Right forelimb (tissue), 1 donor: ENCODE measurements at places on chromosomes 16 and 17.

DNA sequence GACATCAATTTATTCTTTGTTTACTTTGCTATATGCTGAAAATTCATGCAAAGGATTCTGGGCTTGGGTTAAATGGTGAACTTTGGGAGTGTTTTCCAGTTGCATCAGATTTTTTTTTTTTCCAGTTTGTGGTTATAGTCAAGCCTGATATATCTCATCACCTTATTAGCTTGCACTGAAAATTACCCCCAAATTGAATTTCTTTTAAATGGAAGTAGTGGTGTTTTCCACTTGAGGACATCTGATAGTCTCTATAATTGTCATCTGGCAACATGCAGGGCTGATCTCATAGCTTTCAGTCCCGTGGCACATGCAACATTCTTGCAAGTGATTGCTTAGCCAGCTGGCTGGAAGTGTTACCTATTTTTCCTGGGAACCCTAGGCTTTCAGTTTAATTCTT is 4.7 kb upstream of the KRTAP3-1 start:
- no peak for DNase-seq

GRCh38 chr16:50528820-50529219 is 19.4 kb upstream of the NKD1 start:
- no peak for DNase-seq

- DNase-seq: no peak
Observed at GRCh38 chr16:57999971-58000705, at the start of gene ZNF319. Gene ZNF319 (minus strand): TSS chr16:58000672. CDS start chr16:57998265, 2,407 bp downstream.

DNA sequence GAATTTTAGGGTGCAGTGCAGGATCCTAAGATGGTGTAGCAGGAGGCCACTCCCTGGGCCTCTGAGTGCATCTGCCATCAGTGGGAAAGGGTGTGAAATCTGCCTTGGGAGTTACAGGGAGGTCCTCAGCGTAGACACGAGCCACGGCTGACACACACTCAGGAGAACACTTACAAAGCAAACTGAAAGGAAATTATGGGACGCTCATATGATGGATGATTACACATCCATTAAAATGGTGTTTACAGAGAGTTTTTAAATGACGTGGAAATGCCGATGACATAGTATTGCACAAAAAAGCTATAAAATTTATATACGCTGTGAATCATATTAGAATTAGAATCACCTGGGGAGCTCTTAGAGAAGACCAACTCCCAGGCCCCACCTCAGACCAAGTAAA is 175.2 kb downstream of the CCDC182 start:
- no peak for DNase-seq

GRCh38 chr17:46143827-46144236 is 49.4 kb downstream of the KANSL1 start:
- DNase-seq: no peak

DNA sequence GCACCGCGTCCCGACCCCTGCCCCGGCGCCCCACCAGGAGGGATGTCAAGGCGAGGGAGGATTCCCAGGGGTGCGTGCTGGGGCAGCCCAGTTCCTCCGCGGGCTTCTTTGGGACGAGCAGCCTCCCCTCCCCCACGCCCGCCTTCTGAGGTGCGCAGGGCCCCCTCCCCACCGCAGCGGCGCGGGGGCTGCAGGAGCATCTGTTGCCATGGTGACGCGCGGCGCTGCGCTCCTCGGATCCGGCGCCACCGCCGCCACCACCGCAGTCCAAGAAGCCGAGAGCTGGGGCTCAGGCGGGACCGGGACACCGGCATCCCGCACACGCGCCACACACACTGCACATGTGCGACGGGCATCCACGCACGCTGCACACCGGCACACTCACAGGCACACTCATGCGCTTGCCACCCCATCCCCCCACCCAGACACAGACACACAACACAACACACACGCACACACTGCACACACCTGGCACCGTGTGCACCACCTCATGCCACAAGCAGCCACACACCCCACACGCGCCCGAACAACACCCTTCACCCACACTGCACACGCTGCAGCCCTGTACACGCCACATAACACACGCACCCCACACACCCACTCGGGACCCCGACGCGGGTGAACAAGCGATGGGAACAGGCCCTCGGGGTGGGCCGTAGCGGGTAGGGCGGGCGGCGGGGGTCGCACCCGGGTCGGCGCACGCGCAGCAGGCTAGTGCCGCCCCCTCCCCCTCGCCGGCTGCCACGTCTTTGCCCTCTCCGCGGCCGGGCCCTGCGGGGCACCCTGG is 17.0 kb downstream of the ENPP7 start:
- no peak for DNase-seq

GRCh38 chr17:45976755-45977505 is 22.1 kb upstream of the STH start:
- DNase-seq: no peak

GRCh38 chr16:561957-562938 is 2.1 kb downstream of the PRR35 start:
- DNase-seq: no peak

DNA sequence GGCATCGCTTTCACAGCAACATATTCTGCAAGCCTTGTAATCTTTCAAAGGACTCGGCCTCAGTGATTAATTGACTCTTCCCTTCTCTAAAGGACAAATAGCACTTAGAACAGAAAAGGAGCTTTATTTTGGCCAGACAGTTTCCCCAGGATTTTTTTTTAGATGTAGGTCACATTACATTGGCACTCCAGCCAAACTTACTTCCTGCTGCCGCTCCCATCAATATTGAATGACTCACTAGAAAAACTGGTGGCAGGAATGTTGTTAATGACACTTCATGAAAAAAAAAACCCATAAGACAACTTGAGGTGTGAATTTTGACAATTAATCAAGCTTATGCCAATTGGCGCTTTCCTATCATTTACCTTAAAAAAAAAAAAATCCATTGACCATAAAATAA is 432.6 kb downstream of the TOX3 start:
- no peak for DNase-seq

- DNase-seq: no peak
Observed at GRCh38 chr17:67549820-67550219, 167.9 kb upstream of the NOL11 start.

DNA sequence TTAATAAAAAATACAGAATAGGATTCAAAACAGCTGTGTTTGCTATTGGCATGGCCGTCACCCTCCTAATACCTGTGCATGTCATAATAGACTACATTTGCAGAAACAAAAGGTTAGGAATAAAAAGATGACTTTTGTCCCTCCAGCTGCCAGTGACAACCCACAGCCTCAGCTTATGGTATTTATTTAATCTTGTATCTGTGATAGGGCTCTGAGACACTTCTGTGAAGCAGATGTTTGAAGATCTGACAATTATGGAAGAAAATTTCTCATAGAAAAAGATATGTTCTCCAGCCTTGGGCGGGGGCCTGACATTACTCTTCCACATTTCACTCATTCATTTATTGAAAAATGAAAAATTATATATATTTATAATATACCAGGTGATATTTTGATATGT is 62.2 kb downstream of the PITPNC1 start:
- DNase-seq: no peak

DNA sequence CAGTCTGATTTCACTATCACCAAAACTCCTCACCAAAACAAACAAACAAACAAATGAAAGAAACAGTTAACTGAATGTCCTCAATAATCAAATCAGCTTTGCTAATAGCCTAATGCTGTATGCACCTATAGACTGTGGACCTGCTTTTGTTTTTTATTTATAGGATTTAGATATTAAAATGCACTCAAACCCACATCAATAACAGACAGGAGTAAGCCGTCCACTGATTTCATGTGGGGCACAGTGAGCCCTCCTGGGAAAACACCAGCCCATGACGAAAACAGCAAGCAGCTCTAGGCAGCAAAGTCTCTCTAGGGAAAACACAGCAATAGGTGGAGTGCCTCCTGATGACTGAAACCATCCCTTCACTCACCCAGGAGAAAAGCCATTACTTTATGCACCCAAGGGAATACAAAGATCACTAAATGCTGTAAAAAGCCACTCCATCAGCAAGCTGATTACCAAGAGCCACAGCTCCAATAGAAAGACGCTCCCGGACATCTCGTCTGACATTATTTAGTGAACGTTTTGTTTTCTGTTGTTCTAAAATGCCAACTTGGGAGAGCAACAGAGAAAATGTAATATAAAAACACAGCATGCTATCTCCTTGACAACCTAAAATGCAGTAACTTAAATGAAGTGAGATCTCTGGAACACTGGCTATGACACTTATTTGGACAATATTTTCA is 47.8 kb downstream of the ANKFY1 start:
- DNase-seq: no peak

- DNase-seq: peak; percentile 76
Observed at GRCh38 chr16:31476303-31477219, 4.6 kb downstream of the TGFB1I1 start.

DNA sequence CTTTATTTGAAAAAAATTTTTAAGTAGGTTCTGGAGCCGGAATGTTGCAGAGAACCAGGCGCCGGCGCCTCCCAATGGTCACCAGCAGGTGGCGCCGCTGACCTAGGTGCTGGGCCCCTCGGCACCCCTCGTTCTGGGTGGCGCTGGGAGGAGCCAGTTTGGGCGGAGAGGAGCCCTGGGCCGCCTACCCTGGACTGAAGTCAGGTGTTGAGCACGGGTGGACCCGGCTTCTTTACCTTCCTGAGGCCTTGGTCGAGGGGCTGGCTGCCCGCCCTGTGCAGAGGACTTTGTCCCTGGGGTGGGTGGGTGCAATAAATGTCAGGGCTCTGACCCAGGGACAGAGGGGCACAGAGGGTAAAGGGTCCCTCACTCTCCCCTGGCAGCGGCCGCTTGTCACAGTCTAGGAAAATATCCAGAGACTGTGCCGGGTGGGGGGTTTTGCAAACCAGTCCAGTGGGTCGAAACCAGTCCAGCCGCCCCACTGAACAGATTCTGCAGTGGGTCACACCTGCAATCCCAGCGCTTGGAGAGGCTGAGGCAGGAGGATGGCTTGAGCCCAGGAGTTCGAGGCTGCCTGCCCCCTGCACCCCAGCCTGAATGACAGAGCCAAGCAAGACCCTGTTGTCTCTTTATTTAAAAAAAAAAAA is 30.1 kb upstream of the TNFRSF13B start:
- DNase-seq: peak; percentile 83

DNA sequence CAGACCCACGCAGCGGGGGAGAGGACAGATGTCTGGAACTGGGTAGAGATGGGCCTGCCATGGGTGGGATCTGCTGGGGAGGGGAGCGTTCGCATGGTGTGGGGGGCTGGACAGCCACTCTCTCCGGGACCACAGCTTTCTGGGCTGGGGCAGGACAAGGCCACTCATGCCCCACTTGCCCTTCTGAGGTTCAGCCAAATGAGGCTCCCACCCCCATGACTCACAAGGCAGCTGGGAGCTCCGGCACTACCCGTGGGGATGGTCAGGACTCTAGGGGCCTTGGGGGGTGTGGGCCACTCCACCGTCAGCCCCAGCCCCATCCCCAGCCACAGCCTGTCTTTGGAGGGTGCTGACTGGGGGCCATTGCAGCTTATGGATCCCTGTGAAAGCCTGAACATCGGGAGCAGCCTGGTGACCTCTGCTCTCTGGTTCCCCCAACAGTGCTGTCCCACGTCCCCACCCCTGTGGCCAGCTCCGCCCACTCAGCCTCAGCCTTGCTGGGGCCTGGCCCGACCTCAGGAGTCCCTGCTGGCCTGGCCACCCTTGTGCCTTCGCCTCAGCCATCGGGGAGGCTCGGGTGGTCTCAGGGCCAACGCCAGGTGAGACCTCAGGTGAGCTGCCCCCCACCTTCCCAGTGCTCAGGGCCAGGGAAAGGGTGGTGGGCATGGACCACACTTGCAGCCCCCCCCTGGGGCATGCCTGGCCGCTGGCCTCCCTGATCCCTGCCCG is 4.7 kb upstream of the CDH15 start:
- DNase-seq: no peak

DNA sequence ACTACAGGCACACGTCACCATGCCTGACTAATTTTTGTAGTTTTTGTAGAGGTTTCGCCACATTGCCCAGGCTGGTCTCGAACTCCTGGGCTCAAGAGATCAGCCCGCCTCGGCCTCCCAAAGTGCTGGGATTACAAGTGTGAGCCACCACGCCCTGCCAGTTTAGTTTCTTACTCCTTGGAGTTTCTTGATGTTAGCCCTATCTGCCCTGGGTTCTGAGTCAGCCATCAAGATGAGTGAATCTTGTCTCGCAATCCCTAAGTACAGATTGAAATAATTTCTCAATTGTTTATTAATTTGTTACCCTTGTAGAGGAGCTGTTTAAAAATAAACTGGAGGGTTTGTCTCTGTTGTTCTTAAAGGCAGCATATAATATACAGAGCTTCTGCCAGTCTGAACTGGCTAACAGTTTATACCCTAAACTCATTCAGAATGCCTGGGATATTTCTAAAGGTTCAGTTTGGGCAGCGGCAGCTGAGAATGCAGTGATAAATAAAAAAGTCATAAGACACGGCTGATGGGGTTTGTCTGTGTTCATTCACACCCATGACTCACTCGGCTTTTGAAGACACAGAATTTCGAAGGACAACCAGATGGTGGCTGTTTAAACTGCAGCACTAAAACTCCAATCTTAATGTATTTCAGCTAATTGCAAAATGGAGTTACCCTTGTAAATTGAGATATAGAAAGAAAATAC is 39.6 kb downstream of the GPRC5B start:
- DNase-seq: no peak

GRCh38 chr16:50808929-50809538 is 67.1 kb downstream of the CYLD start:
- no peak for DNase-seq

DNA sequence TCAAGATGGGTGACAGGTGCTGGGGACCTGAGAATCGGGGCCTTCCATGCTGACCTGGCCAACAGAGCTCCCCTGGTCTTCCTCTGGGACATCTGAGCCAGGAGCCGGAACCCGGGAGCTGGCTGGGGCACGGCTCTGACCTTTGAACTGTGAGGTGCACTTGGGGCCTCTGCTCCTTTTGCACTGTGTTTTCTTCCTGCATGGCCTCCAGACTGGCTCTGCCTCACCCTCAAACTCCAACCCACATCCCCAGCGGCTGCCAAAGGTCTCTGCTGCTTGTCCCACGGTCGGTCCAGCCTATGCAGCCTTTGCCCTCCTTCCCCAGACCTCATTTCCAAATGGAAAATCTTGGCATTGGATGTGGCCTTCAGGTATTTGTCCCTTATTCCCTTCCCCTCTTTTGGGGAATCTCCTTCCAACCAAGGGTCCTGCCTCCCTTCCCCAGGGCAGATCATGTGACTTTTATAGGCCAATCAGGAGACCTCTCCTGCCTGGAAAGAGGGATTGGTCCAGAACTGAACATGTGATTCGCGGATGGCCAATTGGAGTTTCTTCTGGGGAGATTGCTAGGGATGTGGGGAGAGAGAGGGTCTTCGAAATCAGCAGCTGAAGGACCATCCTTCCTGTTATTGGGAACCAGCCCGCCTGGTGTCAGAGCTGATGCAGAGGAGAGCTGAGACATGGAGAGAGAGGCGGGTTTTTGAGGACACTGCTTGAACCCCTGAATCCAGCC is 117.9 kb downstream of the CYLD start:
- DNase-seq: no peak

- DNase-seq: peak; percentile 64
Observed at GRCh38 chr16:11915114-11915643, 577 bp downstream of the GSPT1 start.

DNA sequence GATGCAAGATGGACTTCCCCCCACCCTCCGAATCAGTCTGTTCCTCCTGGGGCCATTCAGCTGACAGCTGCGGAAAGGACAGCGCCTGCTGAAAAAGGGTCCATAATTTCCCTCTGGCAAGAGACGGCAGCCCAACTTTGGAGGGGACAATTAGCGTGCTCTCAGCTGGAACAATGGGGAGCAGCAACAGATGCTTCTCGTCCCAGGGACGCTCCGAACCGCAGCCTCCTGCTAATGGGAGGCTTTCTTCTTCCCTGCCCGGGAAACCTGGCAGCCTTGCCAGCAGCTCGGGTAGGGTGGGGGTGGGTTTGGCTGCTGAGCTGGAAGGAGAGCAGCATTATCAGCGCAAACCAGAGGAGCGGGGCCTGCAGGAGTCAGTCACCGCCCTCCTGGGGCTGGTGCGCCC is 500.0 kb upstream of the SALL1 start:
- DNase-seq: no peak

GRCh38 chr17:48429156-48429555 is 858 bp downstream of the SKAP1 start:
- DNase-seq: no peak
